T-helper 2 cell (primary cell): ENCODE measurements at places on chromosomes 2 and 18.

- DNase-seq, result no peak
Measured at GRCh38 chr2:71743995-71744675, 290.8 kb downstream of the DYSF start.

- DNase-seq, result no peak
Measured at GRCh38 chr2:120607506-120607905, 128.2 kb upstream of the GLI2 start.

- DNase-seq, result no peak
Measured at GRCh38 chr18:11064727-11065460, 84.5 kb downstream of the PIEZO2 start.

DNA sequence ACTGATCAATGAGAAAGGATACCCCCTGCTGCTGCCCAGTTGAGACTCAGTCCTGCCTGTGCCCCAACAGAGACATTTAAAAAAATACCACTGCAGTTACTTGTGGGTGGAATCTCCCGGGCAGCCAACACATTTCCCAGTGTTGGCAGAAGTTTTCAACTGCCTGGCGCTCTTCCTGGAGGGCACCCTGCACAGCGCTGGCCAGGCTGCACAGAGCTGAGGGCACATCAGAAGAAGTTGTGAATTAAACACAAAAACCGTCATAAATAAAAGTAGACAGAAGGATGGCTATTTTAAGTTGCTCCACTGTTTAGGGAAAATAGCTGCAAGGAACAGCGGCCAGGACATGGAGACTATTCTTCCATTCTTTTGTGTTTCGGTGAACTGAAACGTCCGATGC, 110.2 kb upstream of the THOC1 start:
- no peak for DNase-seq

GRCh38 chr2:128233790-128234395, 84.8 kb downstream of the HS6ST1 start:
- DNase-seq, result no peak

- no peak for DNase-seq
Measured at GRCh38 chr2:126663184-126663963, 7.4 kb downstream of the GYPC start.

- no peak for DNase-seq
Measured at GRCh38 chr2:38066421-38067115, 9.4 kb downstream of the CYP1B1 start.

DNA sequence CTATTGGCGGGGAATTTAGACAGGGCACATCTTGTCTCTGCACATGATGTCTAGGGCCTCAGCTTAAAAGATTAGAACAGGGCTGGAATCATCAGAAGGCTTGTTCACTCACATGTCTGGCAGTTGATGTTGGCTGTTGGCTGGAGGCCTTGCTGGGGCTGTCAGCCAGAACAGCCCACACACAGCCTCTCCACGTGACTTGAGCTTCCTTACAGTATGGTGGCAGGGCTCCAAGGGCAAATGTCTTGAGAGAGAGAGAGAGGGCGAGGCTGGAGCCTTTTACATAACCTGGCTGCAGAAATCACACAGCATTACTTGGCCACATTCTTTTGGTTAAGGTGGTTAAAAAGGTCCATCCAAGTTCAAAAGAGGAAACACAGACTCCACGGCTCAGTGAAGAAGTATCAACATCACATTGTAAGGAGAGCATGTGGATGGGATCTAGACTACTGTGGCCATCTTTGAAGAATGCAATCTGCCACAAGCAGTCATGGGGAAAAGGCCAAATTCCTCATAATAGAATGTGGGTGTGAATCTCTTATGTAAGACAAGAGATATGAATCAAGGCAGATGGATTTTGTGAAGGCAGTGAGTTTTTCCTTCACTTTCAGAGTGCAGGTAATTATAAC, 30.4 kb downstream of the SRSF7 start:
- no peak for DNase-seq

- no peak for DNase-seq
Measured at GRCh38 chr18:46008531-46008930, 41.4 kb upstream of the EPG5 start.

DNA sequence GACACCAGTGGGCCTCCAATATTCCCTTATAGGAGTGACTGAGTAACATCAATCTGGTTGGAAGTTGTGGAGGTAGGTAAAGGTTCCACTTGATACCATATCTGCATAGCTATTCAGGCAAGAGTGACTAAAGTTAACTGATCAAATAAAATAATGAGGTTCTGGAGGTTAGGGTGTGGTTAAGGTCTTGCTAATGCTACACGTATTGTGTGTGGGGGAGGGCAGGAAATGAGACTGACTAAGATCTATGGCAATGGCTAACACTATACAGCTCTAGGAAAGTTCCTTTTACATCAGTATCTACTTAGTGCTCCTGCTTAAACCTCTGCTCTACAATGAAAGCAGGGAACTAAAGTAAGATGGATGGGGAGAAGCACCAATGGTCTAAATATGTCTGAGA, 149.1 kb upstream of the MGAT5 start:
- DNase-seq, result no peak

DNA sequence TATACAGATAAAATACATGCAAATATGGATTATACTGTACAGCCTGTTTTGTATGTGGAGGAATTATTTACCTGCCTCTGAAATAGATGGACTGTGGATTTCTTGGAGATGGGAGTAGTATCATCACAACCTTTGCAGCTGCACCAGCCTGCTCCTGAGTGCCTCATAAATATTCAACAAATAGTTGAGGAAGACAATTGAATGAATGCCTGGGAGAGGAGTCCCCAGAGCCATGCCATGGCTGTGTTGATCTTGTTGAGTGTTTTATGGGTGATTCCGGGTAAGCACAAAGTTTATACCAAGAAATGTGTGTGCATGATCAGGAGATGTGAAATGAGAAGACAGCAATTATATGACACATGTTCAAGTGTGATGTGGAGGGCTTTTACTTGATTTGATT, 225.0 kb downstream of the FHOD3 start:
- DNase-seq, result no peak

- no peak for DNase-seq
Measured at GRCh38 chr2:180959787-180960186, 20.6 kb upstream of the UBE2E3 start.
